ENCODE measurements at places on chromosomes 4 and X. TPM values are rescaled to one million over a fixed set of nuclear protein-coding genes. Genes with fewer than 3 reads are reported as not detected.

NUP62CL gene
- 0.64 TPM for total RNA-seq

MAML3 gene
- total RNA-seq = 16.8 TPM

RP2 gene
- 11.8 TPM for total RNA-seq

P2RY10 gene
- total RNA-seq = 2.2 TPM

SHROOM3 gene
- total RNA-seq = 145 TPM

GRIA2 gene
- not detected for total RNA-seq

DNA sequence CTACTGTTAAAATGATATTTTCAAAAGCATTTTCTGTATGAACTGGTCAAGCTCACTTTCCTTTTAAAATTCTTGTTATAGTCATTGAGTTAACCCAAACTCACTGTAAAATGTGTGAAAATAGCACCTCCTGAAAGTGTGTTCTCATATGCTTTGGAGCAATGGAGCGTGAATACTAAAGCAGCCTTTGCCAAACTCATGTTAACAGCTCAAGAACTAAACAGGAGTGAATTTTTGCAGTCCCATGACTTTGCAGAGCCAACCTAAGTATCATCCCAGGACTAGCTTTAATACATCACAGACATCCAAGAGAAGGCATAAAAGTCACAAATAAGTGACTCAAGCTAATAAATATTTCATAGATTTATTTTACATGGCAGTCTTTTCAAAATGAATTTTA lies 2.3 kb downstream of the AMMECR1 start:
- DNase-seq = no peak

DNA sequence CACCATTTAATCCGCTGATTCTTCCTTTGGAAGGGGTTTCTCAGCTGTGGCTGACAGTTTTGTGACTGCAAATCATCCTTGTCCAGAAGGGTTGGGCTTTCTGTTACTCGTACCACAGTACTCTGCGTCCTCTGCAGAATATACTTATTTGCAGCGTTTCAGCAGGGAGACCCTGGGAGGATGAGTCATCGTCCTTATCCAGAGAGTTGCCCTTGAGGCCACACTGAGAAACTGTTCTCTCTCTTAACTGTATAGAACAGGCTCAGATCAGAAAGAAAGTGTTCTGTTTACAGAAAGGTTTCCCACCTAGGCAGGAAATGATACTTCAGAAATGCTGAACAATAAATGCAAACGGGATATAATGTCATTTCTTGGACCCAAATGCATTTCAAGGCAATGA lies 47.8 kb upstream of the DDX53 start:
- no peak for DNase-seq

- no peak for DNase-seq
Measured at GRCh38 chr4:108168160-108168670, 517 bp downstream of the LEF1 start.

- DNase-seq = peak; percentile 26
Measured at GRCh38 chr4:78566834-78567499, 15.4 kb downstream of the ANXA3 start.

GRCh38 chr4:99074816-99075215 lies 13.8 kb downstream of the ADH5 start:
- DNase-seq = no peak

DNA sequence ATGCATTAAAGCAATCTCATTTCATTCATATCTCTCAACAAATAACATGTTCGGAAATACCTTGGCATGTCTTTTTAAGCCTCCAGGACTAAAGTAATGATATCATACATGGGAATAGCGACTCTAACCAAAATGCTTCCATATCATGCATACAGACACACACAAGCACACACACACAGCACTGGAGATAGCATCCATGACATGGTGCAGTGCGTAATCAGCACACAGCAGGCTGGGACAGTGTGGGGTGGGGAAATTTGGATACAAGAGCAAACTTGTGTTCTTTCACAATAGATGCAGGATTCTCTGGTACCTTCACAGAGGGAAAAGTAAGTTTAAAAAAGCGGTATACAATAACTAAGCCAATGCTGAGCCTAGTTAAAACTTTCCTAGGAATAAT lies 132.3 kb upstream of the HPGD start:
- no peak for DNase-seq

DNA sequence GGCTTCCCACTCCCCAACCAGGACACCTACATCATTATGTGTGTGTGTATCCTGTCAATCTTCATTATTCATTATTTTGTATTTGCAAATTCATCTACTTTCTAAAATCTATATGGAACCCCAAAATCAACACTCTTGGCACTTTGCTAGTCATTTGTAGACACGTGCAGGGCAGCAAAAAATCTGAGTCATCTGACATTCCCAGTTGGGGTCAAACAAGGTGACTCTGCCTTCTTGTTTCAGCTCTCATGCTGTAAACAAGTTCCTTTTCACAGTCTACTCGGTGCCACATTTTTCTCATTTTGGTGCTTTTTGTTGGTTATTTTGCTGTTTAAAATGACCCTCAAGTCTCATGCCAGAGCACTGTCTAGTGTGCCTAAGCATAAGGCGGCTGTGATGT lies 5.9 kb downstream of the MRFAP1L1 start:
- DNase-seq = no peak

DNA sequence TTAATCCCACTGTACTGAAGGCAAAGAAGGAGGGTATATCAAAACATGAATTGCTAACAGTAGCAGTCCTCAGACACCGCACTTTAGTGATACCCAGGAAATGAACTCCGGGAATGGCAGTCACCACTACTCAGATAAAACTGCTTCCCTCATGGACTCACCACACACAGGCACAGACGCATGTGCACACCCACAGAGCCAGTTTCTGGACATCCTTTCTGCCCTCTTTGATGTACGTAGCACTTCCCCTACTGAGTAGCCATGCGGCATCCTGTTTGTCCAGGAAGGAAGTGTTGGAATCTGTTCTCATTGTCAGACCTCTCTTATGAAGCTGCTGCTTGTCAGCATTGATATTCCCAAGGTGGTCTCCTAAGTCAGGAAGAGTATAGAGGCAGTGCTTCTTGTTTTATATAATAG lies 95.7 kb downstream of the DCLK2 start:
- no peak for DNase-seq

DNA sequence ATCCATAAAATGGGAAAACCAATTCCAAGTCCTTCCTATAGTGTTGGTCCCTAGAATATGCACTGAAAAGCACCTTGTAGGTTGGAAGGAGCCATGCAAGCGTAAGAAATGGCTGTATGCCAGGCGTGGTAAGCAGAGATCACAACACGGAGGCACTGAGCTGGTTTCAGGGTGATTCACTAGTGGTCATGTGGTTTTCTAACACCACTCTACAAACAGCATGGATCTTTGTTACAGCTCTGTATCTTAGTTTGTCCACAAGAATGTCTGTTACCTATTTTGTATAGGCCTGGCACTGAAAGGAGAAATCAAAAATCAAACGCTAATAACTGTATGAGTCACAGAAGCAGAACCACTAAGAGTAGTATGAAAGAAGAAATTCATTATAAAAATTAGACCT lies 71.9 kb downstream of the MAGEB17 start:
- no peak for DNase-seq

DNA sequence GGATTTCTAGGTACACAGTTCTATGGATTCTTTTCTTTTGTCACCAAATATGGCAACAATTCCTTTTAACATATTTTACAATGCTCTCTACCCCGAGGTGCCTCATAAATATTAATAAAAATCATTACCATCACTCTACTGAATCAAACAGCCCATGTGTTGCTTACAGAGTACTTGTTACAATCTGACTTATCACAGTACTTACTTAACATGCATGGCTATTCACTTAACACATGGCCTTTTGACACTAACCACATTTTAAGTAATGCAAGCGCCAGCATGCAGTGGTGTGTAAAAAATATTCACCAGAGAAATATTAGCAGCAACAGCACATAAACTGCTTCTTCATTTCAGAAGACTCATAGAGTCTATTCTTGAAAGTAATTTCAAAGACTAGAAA lies 64.9 kb downstream of the BMP3 start:
- no peak for DNase-seq

- no peak for DNase-seq
Measured at GRCh38 chr4:134905061-134905460, 703.5 kb upstream of the PABPC4L start.

DNA sequence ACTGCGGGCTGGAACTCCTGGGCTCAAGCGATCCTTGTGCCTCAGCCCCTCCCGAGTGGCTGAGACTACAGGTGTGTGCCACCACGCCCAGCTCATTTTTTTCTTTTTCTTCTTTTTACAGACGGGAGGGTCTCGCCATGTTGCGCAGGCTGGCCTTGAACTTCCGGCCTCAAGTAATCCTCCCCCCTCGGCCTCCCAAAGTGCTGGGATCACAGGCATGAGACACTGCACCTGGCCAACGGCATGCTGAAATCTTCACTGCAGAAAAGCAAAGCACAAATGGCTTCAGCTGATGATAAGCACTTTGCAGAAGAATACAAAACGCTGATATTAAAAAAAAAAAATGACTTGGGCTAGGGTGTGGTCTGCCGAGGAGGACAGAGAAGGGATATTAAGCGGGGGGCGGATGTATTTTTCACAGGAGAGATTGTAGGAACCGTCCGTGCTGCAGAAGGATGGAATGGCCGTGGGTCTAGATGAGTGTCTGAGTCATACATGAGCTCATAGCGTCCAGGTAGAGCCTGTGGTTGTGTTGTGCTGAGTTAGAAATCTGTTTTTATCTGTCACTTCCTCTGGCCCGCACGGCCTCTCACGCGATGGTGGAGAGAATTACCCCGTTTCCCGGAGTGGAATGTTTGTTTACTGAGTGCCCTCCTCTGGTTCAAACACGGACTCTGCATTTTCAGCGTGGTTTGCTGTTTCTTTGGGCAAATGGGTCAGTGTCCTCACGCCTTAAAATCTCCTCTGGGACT lies 8.5 kb upstream of the AKAP17A start:
- DNase-seq = no peak

GRCh38 chrX:47278691-47279090 lies 45.9 kb downstream of the USP11 start:
- DNase-seq = no peak
